ENCODE measurements at places on chromosomes 12 and 14.

- no peak for DNase-seq
These were observed 31.0 kb downstream of the EID3 start for GRCh38 chr12:104334581-104334980.

- DNase-seq, result no peak
These were observed 6.9 kb upstream of the DNM1L start for GRCh38 chr12:32671930-32672780.

GRCh38 chr12:99712281-99712680, 64.7 kb downstream of the GARIN6 start:
- no peak for DNase-seq

GRCh38 chr12:67655829-67656228, 7.3 kb downstream of the DYRK2 start:
- DNase-seq, result no peak

- DNase-seq, result no peak
These were observed 50.2 kb downstream of the RIN3 start for GRCh38 chr14:92563765-92564285.

- no peak for DNase-seq
These were observed 21.2 kb downstream of the FGF6 start for GRCh38 chr12:4424422-4424821.

DNA sequence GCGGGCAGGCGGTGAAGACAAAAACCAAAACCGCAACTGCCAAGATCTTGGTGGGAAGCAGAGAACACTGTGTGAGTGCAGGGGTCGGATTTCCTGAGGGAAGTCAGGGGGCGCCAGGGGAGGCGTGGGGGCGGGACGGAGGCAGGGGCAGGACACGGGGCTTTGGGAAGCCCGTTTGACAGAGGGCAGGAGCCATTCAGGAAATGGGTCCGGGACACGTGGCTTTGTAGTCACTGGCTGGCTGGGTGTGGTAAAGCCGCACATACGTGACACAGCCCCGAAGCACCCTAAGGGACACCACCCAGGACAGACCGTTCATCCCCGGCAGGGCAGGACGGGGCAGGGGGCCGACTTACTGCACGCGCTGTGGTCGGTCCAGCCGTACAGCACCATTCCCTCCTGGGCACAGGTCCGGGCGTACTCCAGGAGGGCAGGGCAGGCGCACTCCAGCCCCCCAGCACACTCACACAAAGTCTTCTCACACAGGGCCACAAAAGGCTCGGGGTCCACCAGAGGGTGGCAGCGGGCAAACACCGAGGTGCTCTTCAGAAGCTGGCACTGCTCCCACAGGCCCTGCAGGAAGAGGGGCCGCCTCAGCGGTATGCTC, 49.4 kb downstream of the VWF start:
- DNase-seq, result no peak

DNA sequence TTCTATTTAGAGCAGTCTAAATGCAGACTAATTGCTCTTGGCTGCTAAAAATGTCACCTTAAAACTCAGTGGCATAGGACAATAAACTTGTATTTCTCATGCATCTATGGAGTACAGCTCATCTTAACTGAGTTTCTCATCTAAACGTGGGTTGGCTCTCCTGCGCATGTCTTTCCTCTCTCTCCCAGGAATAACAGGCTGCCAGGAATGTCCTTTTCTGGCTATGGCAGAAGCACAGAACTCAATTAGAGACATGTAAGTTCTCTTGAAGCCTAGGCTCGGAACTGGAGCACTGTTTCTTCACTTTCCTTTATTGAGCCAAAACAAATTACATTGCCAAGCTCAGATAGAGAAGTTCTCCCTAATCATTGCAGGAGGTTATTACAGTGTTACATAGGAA, 722.3 kb upstream of the FLRT2 start:
- DNase-seq, result no peak

- no peak for DNase-seq
These were observed 15.2 kb upstream of the CDK2AP1 start for GRCh38 chr12:123286652-123287373.

DNA sequence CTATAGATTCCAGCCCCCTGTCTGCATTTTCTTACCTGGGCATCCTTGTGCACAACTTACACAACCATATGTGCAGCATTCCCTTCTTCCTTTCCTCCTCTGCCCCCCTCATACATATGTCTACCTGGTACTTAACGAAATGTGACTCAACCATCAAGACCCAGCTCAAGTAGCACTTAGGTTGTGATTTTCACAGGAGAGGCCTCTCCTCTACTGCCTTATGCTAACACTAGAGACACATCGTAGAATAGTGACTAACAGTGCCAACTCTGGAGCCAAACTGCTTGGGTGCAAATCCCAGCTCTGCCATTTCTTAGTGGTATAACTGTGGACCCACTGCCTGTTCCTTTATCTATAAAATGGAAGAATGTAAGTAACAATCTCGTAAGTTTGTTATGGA, 24.1 kb upstream of the PLEKHA5 start:
- no peak for DNase-seq
